ENCODE measurements at places on chromosomes 2 and 18. TPM values are rescaled to one million over a fixed set of nuclear protein-coding genes. Genes with fewer than 3 reads are reported as not detected.

The ADD2 gene
- total RNA-seq = 0.28 TPM

The PRSS56 gene
- not detected for total RNA-seq

The PER2 gene
- 1.3 TPM for total RNA-seq

The CSRNP3 gene
- total RNA-seq = 1.2 TPM

The LDLRAD4 gene
- under 0.01 TPM for total RNA-seq

The MAPK4 gene
- total RNA-seq = not detected

The CENPA gene
- total RNA-seq = 17.4 TPM

The TCF23 gene
- not detected for total RNA-seq

Measured in regular cardiac myocyte (primary cell).